NCI-H1436 (cell line): ENCODE measurements at places on chromosomes 12 and 14.

- DNase-seq: peak; percentile 13
Observed at GRCh38 chr12:123384318-123384993, 524 bp downstream of the KMT5A start.

GRCh38 chr14:91367173-91368171 lies 50.1 kb downstream of the CCDC88C start:
- DNase-seq: no peak

GRCh38 chr14:88422919-88423650 lies 37.6 kb downstream of the SPATA7 start:
- DNase-seq: no peak

- DNase-seq: no peak
Observed at GRCh38 chr12:62347922-62348650, 87.9 kb downstream of the USP15 start.

DNA sequence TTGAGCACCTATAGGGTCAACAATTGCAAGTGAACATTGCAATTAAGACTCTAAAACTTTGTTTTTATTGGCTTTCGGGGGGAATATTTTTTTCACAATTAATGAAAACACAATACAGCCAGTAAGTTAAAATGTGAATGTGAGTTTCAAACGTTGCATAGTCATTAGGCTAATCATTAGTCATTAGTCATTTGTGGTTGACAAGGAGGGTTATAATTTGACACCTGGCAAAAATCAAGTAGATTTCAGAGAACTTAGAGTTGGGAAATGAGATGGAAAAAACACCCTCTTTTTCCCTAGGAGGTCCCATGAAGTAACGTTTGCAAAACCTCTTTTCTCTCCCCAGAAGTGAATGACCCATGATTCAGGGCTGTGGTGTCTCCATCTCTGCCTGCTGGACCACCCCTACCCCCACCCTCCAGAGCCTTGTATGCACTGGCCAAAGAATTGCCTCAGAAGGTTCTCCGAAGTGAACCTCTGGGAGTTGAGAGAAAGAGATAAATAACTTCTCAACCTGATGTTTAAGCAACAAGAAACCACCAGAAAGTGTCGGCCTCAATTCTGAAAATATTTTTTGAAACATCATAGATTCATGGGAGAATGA lies 196.3 kb downstream of the PAX9 start:
- DNase-seq: no peak

DNA sequence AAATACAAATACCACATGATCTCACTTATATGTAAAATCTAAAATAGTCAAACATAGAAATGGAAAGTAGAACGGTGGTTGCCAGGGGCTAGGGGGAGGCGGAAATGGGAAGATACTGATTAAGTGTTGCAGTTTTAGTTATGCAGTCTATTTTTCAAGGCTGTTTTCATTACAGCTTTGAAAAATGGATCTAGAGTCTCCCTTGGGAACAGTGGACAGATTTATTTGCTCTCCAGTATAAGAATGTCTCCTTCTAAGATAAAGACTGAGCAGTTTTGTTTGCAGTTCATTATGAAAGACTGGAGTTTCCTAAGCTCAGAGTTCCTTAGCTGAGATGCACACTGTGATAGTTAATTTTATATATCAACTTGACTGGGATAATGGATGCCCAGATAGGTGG lies 202.5 kb downstream of the KLHL28 start:
- no peak for DNase-seq

DNA sequence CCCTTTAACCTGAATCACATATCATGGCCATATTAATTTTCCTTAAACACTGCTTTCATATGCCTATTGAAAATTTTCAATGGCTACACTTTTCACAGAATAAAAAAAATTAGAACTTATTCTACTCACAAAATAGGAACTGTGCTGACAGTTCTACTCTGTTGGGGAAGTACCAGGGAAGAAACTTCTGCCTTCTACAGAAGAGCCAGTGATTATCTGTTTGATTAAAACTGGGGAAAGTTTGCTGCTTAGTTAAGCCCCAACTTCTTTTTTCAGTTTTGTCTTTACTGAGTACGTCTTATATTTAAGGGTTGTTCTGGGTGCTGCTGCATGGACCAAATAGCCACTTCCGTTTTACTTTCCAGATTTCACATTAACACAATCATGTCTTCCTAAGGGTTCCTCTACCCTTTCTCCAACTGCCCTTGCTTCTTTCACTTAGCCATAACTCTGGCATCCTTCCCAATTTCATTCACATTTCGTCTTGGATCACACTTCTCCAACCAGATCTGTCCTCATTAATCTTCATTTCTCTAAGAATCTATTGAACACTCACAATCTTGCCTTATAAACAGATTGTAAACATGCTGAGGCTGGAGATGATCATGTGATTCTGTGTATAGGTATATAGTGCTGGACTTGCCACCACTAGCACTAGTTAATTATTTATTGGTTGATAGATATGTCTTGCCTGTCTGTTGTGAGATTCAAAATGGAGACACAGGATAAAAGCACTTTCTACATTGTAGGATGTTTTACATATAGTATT lies 1.9 kb upstream of the SEL1L start:
- DNase-seq: no peak

DNA sequence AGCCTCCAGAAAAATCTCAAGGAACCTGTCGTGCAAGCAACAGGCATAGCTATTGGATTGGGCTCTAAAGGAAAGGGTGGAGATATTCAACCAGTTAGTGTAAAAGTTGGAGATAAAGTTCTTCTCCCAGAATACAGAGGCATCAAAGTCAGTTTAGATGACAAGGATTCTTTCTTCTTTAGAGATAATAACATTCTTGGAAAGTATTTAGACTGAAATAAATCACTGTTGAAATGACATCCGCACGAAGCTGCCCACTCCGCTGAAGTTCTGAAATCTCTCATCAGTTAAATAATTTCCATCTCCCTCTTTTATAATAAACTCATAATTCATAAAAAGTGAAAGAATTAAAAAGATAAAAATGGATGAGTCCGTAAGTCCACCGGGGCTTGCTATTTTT lies 1354.9 kb upstream of the TMEM132C start:
- DNase-seq: no peak

DNA sequence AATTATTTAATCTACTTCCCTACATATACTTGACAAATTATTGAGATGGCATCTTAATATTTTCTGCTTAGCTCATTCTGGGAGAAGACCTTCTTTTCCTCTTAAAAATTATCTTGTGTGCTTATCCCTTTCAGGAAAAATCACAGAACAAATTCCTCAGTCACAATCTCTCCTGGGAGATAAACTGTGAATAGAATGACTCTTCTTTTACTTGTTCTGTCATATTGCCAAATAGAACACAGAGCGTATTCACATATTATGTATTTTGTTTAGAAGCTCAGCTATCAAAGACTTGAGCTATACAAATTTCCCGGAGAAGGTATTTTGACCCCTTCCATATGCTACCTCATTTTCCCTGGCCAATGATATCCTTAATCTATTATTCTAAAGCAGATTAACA lies 146.7 kb downstream of the TMEM117 start:
- no peak for DNase-seq

- no peak for DNase-seq
Observed at GRCh38 chr12:52924764-52925716, 20.2 kb upstream of the KRT8 start.

DNA sequence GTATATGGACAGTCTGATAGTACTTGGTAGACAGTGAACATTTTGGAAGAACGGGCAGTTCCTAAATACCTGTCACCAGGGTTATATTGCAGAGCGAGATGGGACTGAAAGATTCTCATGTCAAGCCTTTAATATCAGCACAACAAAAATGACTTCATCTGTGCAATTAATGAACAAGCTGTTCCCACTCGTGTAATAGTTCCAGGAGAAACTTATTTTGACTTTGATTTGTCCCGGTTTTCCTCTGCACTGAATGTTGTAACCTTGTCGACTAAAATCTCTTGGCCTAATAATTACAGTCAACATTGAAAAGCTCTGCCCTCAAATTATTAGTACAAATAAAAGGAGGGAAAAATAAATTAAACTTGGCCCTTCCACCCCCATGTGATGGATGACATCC lies 79.5 kb downstream of the WASHC3 start:
- no peak for DNase-seq

DNA sequence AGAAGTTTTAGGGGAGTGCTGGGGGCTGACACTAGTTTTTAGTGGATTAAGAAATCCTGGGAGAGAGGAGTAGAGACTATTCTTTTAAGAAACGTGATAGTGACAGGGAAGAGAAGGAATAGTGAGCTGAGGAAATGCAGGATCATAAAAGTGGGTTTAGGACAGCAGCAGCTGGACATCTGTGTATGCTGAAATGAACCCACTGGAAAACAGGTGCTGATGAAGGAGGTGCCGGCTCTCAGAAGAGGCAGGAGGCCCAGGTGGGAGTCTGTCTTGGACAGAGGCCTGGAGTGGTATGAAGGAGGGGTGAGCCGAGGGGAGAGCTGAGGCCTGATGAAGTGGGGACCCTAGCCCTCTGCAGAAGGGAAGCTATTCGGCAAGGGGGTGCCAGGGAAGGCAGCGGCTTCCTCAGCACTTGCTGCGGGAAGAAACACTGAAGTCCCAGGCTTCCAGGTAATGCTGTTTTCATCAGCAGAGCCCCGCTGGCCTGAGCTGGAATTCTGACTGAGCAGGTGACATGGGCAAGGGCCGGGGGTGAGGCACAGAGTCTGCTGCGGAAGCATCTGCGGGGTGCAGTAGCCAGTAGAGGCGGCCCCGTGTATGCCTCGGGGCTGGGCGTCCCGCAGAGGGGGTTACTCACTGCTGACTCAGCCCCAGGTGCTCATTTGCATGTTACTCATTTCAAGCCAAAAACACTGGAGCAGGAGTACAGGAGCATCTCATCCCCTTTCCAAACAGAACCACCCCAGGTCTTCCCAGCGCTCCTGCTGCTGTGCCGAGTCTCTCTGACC lies 89.7 kb downstream of the TMCC3 start:
- DNase-seq: no peak

DNA sequence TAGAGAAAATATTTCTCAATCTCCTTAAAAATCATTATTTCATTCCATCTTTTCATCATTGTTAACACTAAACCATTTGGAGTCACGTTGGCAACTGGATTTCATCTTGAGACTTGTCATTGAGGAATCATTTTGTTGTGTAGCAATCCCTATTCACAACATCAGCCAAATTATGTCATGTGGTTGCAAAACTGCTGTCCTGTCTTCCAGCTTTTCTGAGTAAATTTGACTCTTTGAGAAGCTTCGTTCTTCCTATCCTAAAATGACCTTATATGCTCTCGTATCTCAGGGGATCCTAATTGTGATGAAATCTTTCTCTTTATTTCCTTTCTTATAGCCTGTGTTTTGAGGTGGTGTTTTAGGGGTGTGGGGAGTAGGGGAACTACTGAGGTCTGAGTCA lies 30.6 kb upstream of the KICS2 start:
- no peak for DNase-seq

- DNase-seq: peak; percentile 53
Observed at GRCh38 chr14:96098309-96098998, 59.3 kb downstream of the C14orf132 start.

- no peak for DNase-seq
Observed at GRCh38 chr14:101598159-101598558, 36.9 kb downstream of the DIO3 start.

- DNase-seq: no peak
Observed at GRCh38 chr14:54450535-54450934, 9.4 kb upstream of the CNIH1 start.

GRCh38 chr12:41277100-41277945 lies 89.2 kb downstream of the PDZRN4 start:
- peak; percentile 45 for DNase-seq

DNA sequence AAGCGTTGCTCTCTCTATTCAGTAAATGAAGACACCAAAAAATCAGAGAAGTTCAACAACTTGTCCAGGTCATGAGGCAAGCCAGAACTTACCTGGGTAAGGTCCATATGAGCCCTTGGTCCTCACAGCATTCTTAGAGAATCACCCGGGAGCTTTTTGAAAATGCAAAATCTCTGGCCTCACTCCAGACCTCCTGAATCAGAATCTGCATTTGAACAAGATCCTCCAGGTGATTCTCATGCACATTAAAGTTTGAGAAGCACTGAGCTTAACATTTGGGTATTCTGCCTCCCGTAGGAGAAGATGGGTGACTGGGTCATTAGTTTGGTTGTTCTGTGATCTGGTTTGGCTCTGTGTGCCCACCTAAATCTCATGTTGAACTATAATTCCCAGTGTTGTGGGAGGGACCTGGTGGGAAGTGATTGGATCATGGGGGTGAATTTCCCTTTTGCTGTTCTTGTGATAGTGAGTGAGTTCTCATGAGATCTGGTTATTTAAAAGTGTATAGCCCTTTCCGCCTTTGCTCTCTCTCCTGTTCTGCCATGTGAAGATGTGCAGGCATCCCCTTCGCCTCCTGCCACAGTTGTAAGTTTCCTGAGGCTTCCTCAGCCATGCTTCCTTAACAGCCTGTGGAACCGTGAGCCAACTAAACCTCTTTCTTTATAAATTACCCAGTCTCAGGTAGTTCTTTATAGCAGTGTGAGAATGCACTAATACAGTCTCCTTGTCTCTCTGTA lies 221.2 kb downstream of the RAD51B start:
- no peak for DNase-seq

- no peak for DNase-seq
Observed at GRCh38 chr12:76422154-76422542, 73.9 kb upstream of the BBS10 start.

DNA sequence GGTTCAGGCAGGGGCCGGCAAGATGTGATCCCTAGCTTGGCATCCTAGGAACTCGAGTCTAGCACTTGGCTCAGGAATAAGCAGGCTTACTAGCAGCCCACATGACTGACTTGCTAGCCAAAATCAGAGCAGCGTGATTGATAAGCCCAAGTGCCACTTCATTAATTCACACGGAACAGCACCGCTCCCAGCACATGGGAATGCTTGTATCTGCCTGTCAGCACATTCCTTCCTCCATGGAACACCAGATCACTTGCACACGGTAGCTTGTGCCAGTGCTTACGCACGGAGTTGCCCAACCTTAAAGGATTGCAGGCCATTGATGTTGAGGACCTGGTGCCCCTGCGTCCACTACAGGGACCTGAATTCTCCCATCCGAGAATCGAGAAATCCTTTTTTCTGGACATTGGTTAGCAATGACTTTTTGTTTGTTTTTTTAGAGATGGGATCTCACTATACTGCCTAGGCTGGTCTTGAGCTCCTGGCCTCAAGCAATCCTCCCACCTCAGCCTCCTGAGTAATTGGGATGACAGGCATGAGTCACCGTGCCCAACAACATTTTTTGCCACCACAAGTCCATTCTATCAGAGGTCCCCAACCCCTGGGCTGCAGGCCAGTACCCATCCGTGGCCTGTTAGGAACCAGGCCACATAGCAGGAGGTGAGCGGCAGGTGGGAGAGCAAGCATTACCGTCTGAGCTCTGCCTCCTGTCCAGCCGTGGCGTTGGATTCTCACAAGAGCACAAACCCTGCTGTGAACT lies 30.6 kb upstream of the TSPAN9 start:
- DNase-seq: no peak

GRCh38 chr14:48125654-48126053 lies 450.2 kb upstream of the MDGA2 start:
- DNase-seq: no peak

GRCh38 chr12:50505675-50506530 lies 1.1 kb downstream of the DIP2B start:
- no peak for DNase-seq
